ENCODE measurements at places on chromosomes 3 and 15.

GRCh38 chr15:71366926-71367325 lies 251.7 kb downstream of the THSD4 start:
- DNase-seq = no peak

GRCh38 chr3:190959077-190959476 lies 96.6 kb upstream of the GMNC start:
- no peak for DNase-seq

DNA sequence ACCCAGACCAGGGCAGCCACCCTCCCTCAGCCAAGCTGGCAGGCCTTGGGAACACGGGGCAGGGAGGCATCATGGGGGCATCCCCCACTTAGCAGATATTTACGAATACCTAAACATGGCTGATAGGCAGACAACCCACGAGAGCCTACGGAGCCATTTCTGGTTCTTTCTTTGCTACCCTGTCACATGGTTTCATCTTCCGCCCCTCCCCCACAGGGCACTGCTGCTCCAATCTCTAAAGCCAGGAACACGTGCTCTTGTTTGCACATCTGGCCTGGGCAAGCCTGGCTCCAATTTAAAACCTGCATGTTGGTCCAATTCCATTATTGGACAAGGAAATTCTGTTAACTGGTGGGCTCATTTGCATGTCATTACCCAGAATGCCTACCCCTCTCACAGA lies 447.4 kb upstream of the NR2F2 start:
- DNase-seq = no peak

DNA sequence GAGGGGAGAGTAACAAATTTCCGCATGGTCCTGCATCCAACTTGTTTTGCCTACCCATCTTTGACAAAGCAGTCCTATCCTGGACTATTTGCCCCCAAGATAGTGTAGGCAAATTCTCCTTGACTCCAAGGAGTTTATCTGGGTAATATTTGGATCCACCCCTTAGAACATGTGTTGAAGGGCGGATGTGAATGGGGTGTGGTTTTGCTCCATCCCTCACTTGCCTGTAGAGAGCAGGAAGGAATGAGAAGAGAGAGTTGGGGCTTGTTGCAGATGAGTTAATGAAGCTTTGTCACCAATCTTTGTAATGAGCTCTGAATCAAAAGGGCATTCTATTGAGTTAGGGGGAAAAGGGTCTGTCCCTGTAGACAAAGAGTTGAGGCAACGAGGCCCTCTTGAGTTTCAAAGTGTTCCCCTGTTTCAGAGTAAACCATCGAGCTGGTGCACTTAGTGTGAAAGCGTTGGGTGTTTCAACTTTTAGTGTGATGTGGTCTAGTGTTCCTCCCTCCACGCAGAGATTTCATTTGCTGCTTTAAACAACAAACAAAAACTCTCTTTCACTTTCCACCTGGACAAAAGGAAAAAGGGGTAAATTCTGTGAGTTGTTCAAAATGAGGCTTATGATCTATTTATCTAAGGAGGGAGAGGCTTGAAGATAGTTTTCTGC lies 42.2 kb upstream of the PPARG start:
- DNase-seq = no peak

DNA sequence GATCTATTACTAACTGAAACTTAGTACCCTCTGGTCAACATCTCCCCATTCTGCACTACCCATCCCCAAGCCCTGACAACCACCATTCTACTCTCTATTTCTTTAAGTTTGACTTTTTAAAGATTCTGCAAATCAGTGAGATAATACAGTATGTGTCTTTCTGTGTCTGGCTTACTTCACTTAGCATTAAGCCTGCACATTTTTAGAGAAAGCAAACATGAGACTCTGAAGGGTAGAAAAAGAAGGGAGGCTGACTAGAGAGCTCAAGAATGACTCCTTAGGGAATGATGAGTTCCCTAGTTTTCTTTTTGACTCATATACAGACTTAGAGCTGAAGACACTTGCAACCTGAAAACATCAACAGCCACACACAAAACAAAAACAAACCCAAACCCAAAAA lies 311.3 kb downstream of the SQOR start:
- DNase-seq = no peak

GRCh38 chr3:56702490-56703315 lies 19.6 kb upstream of the TASOR start:
- peak; percentile 9 for DNase-seq

DNA sequence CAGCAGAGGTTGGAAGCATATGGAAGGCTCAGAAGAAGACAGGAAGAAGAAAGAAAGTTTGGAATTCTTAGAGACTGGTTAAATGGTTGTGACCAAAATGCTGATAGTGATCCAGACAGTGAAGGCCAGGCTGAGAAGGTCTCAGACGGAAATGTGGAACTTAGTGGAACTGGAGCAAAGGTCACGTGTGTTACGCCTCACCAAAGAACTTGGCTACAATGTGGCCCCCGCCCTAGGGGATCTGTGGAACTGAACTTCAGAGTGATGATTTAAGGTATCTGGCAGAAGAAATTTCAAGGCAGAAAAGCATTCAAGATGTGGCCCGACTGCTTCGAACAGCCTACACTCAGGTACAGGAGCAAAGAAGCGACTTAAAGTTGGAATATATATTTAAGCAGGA lies 83.1 kb downstream of the MYO5A start:
- no peak for DNase-seq

- DNase-seq = no peak
Measured at GRCh38 chr15:60966316-60966715, 262.8 kb downstream of the RORA start.

DNA sequence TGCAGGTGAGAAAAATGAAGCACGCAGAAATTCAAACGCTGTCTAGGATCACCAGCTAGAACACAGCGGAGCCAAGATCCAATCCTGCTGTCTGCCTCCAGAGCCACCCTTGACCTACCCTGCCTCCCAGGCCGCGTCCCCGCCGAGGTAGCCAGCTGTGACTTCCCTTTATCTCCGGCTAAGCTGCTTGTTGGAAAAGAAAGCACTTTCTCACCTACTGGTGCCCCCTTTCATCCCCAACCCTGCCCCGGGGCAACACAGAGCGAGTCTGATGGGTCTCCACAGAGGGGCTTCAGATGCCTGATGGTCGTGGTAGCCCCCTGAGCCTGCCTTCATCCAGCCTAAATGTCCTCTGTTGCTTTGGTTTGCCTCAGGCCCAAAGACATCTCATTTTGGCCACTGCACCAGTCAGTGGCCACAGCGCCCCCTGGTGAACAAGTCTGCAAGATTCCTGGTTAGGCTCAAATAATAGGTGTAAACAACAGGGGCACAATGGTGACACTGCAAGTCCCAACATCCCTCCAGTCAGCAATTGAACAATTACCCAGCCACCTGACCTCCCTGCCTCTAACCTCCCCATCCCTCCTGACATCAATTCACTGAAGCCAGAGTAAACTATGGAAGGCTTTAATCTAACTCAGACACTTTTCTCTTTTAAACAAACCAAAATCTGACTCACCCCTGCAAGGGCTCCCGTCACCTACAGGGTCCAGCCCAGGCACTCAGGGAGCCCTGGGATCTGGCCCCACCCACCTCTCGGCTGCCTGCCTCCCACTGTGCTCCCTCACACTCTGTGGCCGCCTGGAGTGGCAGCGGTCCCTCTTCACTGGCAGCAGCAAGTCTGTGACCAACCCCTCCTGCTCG lies 27.3 kb upstream of the BCL2L10 start:
- peak; percentile 37 for DNase-seq

- DNase-seq = no peak
Measured at GRCh38 chr3:131782751-131783150, 252.1 kb downstream of the CPNE4 start.

DNA sequence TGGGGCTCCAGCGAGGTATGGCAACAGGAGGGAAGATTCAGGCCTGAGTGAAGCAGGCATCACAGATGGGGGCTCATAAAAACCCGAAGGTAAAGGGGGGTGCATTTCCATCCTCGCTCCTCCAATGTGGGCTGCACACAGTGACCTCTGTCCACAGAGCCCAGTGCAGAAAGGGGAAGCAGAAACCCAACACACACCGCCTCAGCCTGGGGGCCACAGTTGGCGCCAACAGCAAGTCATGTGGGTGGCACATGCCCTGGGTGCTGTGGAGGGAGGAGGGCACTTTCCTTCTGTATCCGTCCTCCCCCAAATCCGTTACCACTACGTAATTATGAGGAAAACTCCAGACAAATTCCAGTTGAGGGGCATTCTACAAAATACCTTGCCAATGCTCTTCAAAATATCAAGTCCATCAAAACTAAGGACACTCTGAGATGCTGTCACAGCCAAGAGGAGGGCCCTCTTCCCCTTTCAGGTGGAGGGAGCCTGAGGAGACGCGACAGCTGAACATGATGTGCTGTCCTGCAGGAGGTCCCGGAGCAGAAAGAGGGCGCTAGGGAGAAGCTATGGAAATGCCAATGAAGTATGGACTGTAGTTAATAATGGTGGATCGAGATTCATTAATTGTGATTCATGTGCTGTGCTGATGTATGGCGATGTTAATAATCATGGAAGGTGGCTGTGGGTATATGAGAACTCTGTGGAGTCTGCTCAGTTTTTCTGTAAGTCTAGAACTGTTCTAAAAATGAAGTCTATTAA lies 16.4 kb downstream of the APBA2 start:
- peak; percentile 13 for DNase-seq

DNA sequence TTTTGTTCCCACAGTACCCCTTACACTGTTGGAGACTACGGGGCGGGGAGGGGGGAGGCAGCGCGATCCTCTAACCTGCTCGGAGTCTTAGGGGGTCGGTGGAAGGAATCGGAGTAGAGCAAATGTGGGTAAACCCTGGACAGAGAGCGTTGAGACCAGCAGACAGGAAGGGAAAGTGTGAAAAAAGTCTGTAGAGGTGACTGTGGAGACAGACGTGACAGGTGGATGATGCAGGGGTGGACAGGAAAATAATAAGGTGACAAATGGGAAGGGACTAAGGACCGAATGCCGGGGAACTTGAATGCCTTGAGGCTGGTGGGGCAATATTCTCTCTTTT lies 424 bp downstream of the EAF2 start:
- no peak for DNase-seq

GRCh38 chr15:66132251-66132816 lies 121.2 kb downstream of the MEGF11 start:
- DNase-seq = no peak

DNA sequence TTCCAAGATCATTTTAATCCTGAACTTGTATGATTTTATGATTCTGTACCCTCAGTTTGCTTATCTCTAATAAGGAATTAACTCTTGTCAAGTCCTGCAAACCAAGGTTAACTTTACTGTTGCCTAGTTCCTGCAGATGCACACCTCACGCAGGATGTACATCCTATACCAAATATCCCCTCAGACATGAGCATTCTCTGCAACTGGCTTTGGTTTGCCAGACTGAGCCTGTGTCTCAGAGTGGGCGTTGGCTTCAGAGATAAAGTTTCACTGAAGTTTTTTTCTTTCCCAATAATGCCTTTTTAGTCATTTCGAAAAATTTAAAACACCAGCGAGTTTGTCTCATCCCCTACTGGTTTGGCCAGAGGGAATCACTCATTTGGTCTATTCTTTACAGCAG lies 173.9 kb downstream of the NR2F2 start:
- no peak for DNase-seq

- no peak for DNase-seq
Measured at GRCh38 chr15:101000271-101000681, 81.1 kb downstream of the LRRK1 start.

DNA sequence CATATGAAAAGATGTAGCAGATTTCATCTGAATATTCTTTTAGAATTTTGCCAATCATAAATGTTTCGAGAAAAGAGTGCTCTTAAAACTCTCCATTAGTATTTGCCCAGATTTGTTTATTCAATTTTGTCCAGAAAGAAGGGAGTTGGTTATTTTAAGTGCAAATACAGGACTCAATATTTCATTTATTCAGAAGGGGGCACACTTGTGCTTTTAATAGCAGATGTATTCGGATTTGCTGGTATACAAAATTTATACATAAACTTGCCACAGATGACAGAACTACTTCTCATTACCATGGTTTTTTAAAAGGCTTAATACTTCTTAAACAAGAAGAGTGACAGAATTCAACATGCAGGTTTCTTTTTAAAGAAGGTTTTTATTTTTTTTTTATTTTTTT lies 69.8 kb upstream of the GRM7 start:
- DNase-seq = peak; percentile 9

DNA sequence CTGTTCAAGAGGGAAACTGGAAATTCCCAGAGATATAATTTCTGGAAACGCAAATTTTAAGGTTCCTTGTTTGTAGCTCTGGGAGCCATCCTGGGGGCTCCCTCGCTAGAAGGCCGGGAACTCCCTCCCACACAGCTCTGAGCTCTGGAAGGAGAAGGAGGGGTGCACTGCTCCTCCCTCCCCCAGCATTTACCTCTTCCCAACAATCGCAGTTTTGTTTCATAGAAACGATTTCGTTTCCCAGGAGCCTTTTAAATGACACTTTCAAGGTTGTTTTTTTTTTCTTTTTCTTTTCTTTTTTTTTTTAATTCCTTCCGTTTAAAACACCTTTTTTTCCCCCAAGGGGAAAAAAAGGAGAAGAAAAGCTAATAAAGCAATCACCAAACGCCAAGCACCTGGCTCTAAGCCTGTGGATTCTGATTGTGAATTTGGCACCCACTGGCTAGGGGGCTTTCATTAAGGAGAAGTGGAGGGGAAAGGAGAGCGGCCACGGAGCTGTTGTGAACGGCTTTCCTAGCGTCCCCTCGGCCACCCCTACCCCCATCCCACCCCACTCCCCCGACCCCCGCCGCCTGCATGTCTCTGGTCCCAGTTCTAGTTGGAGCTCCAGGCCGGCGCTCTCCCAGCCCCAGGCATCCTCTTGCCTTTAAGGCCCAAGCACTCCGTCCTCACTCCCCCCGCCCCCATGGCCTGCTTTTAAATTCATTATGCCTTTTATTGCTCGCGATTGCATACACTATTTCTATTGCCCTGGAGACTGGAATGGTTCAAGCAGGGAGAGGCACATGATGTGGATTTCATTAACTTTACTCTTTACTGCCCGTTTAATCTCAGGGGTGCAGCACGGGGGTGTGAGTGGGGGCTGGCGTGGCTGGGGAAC lies 13.6 kb upstream of the CCDC33 start:
- DNase-seq = peak; percentile 45

GRCh38 chr3:195181741-195182469 lies 89.1 kb downstream of the XXYLT1 start:
- no peak for DNase-seq

DNA sequence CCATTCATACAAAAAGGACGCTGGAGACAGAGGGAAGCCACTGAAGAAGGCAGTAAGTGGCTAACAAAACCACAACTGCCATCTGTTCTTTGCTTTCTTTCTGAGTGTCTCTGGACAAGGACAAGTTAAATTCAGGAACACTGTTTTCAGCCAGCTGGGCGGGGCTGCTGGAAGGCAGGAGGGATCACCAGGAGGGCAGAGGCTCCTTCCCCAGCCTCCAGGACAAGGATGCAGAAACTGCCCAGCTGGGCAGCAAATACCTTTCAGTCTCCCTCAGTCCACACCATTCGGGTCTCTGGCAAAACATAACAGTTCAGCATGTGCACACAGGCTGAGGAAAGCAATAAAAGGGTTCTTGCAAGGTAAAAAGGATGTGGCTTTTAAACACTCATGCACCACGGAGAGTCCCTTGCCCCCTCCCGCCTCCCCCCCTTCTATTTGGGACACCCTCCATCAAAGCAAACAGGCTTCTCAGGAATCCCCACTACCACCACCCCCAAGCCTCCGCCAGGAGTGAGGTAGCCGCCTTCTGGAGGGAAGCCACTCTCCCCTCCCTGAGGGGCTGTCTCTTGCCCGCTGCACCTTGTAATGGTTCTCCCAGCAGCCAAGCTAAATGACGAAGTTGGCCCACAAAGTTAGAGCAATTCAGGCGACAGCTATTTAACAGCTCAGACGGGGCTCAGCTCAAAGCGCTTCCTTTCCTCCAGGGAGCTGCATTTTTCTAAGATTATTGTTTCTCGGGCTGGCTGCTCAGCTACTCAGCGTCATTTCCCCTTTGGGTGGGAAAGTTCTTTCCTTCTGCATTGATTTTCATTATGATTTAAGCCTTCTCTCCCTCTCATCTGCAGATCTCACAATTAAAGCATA lies 3.8 kb downstream of the HEG1 start:
- peak; percentile 29 for DNase-seq

GRCh38 chr3:14862661-14863230 lies 44.0 kb downstream of the FGD5 start:
- DNase-seq = no peak
